ENCODE measurements at places on chromosomes 6 and 20.

DNA sequence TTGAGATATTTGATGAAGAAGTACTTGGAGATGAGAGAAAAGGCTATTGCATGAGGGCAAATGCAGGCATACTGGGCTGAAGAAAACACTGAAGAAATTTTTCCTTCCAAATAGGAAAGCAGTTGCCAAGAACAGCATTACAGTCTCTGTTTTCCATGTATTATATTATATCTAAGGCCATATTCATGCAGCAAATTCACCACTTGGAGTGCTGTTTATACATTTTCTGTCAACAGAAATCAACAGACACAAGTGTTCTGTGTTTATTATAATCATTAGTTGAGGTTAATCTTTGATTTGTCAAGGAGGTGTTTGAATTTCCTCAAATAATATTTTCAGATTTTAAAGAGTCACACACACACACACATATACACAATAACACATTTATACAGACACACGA lies 268.8 kb upstream of the PLCB4 start:
- no peak for DNase-seq

DNA sequence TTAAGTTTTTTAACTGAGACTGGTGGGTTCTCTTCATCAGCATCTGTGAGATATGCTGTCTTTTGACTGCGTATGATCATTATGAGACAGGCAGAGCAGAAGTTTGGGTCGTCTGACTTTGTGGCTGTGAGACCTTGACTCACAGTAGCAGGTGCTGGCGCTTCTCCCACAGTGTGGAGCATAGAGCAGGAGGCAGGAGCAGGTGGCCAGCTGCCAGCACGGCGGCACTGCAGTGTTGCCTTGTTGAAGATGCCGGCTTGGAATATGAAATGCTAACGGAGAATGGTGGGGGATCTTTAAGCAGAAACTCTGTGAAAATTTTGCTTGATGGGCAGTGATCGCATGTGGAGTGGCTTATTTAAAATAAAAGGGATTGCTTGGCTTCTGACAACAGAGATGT lies 105.0 kb downstream of the TIAM2 start:
- no peak for DNase-seq

- no peak for DNase-seq
Measured at GRCh38 chr6:126657561-126658175, 317.8 kb downstream of the CENPW start.

DNA sequence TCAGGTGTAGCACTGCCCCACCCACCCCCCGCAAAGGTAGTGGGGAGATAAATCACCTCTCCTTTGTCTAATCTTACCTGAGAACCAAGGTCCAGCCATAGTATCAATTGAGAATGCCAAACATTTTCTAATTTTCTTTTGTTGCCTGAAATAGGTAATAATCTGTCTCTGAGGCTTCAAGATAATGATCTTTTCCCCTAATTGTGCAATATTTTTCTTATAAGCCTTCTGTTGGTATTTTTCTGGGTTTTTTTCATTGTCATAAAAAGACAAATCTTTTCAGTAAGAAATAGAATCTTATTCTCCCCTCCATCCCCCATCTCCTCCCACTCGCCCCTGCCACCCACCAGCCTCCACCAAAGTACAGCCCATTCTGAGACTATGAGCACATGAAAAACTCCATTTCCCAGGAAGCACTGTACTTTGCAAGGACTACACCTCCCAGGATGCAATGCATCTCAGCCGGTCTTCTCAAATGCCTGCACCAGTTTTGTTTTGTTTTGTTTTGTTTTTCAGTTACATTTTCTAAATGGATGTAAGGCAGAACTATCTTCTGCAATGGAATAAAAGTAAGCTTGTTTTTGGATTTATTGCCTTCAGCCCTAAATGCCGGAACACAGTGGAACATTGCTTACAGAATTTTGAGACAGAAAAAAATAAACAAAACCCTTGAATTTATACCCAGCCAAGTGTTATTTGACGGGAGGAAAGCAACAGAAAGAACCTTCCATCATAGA lies 268.0 kb downstream of the TFAP2A start:
- DNase-seq, result no peak

DNA sequence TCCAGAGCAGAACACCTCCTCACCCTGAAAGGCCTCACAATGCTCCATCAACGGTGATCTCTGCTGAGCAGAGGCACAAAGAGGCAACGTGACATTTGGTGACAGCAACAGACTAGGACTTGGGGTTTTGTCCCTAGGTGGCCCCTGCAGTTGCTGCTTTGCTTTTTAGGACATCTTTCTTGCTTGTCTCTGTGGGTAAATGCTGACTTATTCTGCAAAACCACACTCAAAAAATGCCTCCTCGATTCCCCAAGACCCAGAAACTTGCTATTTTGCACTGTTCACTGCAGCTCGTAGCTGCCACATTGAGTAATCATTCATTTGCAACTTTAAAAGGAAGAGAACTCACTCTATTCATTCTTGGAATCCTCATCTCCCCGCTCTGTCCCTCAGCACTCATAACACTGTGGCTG lies 209.9 kb downstream of the LY86 start:
- no peak for DNase-seq

DNA sequence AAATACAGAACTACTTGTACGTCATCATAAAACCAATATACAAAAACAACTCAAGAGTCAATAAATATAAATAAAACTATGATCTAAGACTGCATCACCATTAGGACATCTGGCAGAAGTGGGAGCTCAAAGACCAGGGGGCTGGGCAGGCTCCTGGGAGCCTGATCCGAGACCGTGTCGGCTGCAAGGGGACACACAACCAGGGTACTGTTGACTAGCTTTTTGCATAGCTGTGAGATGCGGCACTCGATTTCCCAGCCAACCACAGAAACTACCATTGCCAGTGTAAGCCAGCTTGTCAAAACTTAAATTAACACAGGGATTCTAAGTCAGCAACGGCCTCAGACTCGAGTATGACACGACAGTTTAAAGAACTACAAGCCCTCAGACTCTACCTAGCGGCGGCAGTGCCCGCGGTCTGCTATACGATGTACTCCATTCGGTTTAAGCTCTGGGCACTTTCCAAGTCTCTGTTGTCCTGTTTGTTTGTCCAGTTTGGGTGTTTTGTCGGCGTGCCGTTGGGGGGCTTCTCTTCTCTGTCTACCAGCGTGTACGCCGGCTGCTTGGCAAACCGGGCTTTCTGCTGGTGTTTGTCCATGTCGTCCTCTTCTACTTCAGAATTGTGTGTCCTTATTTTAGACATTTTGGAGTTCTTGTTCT lies 34.6 kb downstream of the JAG1 start:
- DNase-seq, result no peak

- DNase-seq, result peak; percentile 73
Measured at GRCh38 chr6:107716688-107717089, 107.4 kb downstream of the SCML4 start.

GRCh38 chr6:163759542-163759941 lies 345.0 kb downstream of the QKI start:
- no peak for DNase-seq

DNA sequence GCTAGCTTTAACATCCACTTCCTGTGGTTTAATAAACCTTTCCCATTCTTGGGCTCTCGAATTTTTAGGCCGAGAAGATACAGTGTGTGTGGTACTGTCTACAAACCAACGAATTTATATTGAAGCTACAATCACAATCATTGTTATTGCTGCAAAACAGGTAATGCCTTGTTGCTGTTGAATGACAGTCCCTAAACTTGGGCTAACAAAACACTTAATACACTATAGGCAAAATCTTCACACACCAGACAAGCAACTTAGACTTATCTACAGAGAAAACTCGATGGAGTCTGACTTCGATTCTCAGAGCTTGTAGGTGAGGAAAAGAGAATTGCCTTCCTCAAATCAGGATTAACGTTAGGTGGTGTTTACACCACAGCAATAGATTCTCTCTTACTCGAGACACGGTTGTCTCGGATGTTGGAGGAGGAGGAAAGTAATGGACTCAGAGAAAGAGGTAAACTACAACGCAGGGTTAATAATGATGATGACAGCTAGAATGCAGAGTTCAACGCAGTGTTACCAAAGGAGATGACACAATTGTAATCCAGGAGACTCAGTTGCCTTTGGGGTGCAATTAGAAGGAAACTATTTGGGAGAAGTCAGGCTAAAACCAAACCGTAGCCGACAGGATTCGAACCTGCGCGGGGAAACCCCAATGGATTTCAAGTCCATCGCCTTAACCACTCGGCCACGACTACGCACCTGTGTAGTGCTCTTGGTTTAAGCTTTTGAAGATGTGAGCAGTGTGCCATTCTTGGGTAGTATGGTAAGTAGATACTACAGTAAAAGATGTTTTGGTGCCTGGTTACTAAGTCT lies 32.5 kb upstream of the ZNF184 start:
- peak; percentile 46 for DNase-seq

GRCh38 chr20:33651562-33652048 lies 10.5 kb upstream of the C20orf144 start:
- DNase-seq, result no peak

- DNase-seq, result no peak
Measured at GRCh38 chr6:144528743-144529425, 243.7 kb downstream of the UTRN start.

DNA sequence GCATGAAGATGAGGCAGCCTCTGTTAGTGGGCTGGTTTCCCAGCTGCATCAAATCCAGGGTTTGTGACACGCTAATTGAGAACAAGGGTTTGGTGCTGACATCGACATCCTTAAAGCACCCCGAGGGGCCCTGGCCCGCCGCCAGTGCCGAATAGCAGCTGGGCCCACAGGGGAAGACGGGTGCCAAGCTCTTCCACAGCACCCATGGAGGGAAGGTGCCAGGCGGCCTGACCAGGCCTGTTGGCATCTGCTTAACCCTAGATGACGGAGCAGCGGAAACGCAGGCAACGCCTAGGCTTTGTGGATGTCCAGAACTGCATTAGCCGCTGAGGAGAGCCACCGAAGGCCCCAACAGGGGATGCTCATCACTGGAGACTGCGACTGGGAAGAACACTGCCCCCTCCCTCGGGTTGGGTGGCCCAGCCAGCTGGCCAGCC lies 16.0 kb downstream of the UQCC2 start:
- no peak for DNase-seq

- no peak for DNase-seq
Measured at GRCh38 chr6:165422192-165422591, 112.8 kb upstream of the C6orf118 start.

- no peak for DNase-seq
Measured at GRCh38 chr6:111576291-111576690, 29.4 kb downstream of the TRAF3IP2 start.

GRCh38 chr6:135586844-135587243 lies 89.3 kb upstream of the AHI1 start:
- no peak for DNase-seq
